ENCODE measurements at places on chromosomes 13 and 19. TPM values are rescaled to one million over a fixed set of nuclear protein-coding genes. Genes with fewer than 3 reads are reported as not detected.

Gene TEX101
- not detected for total RNA-seq

Gene KANK3
- 24.2 TPM for total RNA-seq

Gene CD70
- total RNA-seq = 0.40 TPM

Gene PLIN4
- 0.85 TPM for total RNA-seq

Gene HSD17B14
- 17.9 TPM for total RNA-seq

Gene ATP1A3
- 0.09 TPM for total RNA-seq

Gene LILRB2
- 9.1 TPM for total RNA-seq

DNA sequence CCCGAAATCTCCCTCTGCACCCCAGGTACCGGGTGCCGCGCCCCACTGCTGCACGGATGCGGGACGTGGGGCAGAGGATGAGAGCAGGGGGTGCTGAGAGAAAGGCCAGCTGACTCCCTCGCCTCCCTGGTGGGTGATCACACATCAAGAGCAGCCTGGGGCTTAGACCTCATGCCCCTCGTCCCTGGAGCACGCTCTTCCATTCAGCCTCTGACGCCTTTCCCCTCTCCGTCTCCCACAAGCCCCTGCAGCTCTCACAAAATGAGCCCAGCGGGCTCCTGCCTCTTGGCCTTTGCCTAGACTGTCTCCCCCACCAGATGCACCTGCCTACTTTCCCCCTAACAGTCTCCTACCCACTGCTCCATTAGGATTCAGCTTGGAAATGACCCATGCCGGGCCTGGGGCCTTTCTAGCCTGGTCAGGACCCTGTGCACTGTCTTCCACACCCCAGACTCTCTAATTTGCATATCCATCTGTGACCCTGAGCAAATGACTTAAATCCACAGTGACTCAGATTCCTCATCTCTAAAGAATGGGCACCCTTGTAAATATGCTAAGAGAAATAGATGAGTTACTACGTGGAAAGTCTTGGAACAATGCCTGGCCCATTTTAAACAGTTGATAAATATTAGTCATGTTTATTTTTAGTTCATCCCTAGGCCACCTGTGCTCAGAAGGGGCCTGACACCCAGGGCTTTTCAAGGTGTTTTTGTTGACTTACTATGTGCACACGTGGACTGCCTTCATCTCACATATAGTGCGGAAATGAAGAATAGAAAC, 582 bp upstream of the PTPRH start:
- DNase-seq = no peak

- no peak for DNase-seq
Measured at GRCh38 chr19:13765395-13766094, 1.2 kb downstream of the MRI1 start.

DNA sequence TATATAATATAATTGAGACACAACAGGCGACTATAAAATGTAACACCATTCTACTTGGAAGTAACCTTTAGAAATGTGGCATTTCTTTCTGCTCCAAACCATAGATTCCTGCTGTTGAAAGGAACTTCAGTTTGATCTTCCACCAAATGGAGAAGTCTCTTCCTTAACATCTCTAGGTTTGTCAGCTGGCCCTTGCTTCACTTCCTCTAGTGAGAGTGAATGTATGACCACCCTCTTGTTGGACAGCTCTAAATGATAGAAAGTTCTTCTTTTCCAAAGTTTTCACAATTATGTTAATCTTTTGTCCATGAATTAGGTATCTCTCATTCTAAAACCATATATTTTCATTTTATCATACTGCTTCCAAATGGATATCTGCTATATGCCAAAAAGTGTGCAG, 13.8 kb upstream of the COG6 start:
- DNase-seq = no peak

- DNase-seq = no peak
Measured at GRCh38 chr13:99811067-99811700, 160.4 kb downstream of the ZIC5 start.

GRCh38 chr13:26021516-26021915, 30.3 kb downstream of the SHISA2 start:
- no peak for DNase-seq

GRCh38 chr13:105788530-105788929, 746.9 kb downstream of the EFNB2 start:
- DNase-seq = no peak

GRCh38 chr19:18478545-18479311, 40.8 kb upstream of the ISYNA1 start:
- DNase-seq = peak; percentile 82

- DNase-seq = no peak
Measured at GRCh38 chr19:23384858-23385257, 10.4 kb downstream of the ZNF91 start.

Data from lung (tissue), 17 donors.